ENCODE measurements at places on chromosomes 3 and 15.

DNA sequence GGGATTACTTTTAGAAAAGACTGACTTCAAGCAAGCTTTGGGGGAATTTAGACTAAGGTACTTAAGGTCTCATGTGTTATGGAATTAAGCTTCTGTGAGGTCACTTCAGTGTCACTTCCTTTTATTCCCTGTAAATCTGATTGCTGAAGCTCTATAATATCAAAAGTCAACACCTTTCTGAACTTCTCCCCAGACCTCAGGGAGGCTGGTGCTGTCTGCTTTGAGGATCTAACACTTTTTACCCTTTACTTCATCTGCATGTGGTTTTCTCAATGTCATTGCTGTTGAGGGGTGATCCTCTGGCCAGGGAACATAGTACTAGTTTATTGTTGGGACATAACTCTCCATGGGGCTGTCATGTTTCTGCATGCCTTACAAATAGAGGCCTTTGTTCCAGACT, 41.8 kb upstream of the RASGRF1 start:
- DNase-seq, result no peak

GRCh38 chr3:87088993-87089841, 98.3 kb upstream of the VGLL3 start:
- DNase-seq, result peak; percentile 91

DNA sequence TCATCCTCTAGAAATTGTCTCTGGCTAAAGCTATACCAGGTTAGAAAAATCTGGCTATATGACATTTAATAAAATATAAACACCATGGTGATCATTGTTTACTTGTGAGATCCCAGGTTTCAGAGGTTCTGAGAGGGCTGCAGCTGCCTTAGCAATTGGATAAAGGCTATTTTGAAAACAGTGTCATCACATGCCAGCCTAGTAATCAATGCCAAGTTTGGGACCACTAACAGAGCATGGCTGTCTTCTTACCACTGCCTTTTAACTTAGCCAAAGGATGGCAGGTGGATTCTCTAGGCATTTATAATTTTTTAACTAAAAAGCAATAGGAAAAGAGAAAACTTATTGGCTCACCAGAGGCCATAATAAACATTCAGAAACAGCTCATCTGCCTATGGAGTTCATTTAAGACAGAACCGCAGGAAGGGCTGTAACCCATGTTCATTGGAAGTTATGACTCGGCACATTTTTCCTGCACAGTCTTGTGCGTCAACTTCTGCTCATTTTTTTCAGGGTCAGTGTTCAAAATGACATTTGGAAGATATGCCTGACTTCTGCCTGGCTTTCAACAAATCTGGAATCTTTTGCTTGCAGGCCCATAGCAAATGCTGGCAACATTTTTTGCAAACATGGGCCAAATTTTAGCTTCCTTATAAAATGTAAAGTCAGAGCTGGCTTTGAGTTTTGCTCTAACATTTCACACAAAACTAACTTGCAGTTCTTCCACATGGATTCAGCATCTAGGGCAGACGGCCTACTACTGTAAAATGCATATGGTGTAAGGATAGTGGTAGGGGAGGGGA, 476.0 kb upstream of the TBL1XR1 start:
- peak; percentile 78 for DNase-seq

DNA sequence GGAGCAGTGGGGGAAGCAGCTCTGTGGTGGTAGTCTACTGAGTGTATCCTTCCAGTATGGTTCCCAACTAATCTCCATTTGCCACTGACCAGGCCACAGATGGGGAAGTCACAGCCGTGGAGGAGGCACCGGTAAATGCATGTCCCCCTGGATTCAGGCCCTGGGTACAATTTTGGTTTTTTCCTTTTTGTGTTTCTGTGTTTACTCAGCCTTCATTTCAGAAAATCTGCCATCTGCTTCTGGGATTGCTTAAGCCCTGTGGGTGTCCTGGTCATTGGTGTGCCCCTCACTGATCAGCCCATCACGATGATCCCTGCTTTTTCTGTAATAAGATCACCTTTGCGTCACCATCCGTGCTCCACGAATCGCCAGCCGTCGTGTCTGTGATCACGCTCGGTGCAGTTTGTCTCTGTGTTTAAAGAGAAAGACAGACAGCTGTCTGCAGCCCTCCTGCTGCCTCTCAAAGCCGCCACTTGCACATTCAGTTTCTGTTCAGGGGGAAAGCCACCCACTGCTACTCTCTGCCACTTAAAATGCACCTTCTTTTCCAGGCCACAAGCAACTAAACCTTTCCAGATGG, 68.9 kb downstream of the DNASE1L3 start:
- DNase-seq, result no peak

DNA sequence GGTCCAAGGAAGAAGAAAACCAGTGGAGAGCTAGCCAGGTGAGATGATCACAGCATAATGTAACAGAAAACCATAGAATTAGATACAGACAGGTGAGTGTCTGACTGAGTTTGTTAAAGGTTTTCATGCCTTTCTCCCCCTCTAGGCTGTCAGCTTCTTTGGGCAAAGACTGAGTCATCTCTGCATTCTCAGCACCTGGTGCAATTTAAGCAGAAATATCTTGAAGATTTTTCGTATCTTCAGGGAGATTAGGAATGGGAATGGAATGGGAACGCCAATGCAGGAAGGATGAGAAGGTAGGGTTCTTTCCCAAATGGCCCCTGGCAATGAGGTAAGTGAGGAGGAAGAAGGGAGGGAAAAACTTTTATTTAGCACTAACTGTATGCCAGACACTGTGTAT, 122.0 kb upstream of the SLC7A14 start:
- DNase-seq, result no peak

GRCh38 chr15:88745696-88746095, 57.5 kb upstream of the ACAN start:
- DNase-seq, result peak; percentile 15

DNA sequence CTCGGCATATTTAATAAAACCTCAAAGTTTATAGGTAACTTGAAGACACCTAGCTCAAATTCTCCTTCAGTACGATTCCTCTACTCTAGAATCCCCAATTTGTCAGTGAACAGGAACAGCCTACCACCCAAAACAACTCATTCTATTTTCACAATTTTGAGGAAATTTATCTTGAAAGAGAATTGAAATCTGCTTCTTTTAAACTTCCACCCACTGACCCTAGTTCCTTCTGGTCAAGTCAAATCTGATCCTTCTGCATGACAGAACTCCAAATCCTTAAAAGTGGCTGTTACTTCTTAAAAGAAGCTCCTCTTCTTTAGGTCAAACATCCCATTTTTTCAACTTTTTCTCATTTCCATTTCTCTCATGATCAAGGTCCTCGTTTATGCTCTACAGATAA, 4.4 kb downstream of the GABPB1 start:
- DNase-seq, result no peak
